Pulmonary artery endothelial cell (primary cell): ENCODE measurements at places on chromosomes 5 and 9. TPM values are rescaled to one million over a fixed set of nuclear protein-coding genes. Genes with fewer than 3 reads are reported as not detected.

GRCh38 chr9:138072897-138073296, 195.3 kb downstream of the CACNA1B start:
- DNase-seq = no peak

The SLC23A1 gene
- total RNA-seq = not detected in 2 replicates

The AHRR gene
- total RNA-seq = 5.4 and 6.8 TPM in 2 replicates

- DNase-seq = no peak
Observed at GRCh38 chr9:91289244-91289643, 72.5 kb downstream of the AUH start.

GRCh38 chr9:124331580-124331979, 73.8 kb downstream of the NEK6 start:
- no peak for DNase-seq

DNA sequence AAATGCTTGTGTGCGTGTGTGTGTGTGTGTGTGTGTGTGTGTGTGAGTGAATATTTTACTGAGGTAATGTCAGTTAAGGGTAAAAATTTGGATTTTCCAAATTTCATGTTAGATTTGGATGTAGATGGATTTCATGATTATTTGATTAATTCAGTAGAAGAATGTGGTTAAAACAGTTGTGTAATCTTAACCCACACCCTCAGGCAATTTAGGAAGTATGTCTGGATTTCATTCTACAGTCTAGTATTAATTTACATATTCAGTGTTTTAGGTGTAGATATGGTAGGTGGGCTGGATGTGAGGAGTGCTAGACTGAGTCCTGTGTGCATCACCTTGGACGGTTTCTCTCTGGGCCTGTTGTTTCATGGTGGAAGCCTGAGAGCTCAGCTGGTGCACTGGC, 99.1 kb upstream of the CKMT2 start:
- DNase-seq = no peak

The CCDC192 gene
- total RNA-seq = not detected in 2 replicates

DNA sequence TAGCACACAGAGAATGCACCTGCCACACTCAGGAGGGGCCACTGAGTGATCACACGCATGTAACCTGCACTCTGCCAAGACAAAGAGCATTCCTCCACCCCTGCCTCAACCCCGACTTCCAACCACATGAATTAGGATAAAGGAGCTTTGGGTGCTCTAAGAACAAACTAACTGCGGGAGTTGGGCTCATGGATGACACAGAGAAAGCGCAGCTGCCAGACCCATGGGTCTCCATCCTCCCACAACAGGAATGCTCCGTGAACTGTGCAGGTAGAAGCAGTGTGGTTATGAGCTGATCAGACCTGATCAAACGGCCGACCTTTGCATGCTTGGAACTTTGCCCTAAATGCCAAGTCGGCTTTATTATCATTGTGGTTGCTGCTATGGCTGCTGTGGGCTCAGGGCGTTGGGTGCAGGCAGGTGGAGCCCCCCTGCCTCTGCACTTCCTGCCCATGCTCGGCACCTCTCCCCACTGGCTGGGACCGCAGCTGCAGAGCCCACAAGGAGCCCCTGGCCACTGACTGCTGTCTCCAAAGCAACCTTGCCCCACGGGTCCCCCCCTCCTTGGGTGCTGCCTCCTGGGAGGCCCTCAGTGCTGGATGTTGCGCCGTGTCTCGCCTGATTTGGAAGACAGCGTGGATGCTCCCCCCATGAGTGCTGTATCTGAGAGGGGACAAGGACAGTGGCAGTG, 2.6 kb upstream of the SLC6A3 start:
- no peak for DNase-seq

GRCh38 chr5:112915831-112916230, 6.2 kb downstream of the REEP5 start:
- no peak for DNase-seq

- no peak for DNase-seq
Observed at GRCh38 chr5:9198394-9198793, 347.5 kb downstream of the SEMA5A start.

DNA sequence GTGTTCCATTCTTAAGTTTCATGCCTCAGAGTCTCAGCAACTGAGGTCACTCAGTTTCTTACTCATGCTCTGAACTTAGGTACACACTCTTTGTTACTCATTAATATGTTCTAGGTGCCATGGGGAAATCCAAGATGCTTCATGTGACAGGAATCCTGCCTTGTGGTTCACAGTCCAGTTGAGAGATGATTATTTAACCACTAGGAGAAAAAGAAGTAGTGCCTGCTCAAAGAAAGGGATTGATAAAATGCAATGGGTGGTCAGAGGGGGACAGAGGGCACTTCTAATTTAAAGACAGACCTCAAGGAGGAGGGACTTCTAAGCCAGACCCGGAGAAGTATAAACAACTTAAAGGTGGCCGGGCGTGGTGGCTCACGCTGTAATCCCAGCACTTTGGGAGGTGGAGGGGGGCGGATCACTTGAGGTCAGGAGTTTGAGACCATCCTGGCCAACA, 69.0 kb downstream of the UGCG start:
- DNase-seq = no peak

DNA sequence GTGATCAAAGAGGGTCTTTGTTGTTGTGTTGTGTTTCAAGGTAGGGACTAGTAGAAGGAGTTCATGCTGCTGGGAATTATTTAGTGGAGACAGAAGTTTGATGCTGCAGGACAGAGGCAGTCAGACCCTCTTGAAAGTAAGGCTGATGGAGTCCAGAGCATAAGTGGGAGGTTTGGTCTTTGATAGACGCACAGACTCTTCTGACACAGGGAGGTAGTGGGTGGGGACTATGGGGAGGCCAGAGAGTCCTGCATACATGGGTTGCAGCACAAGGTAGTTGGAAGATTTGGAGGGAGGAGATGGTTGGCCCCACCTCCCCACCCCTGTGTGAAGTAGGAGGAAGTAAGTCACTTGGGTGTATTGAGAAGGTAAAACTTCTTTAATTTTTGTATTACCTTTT, 2.4 kb upstream of the CCDC112 start:
- DNase-seq = no peak

DNA sequence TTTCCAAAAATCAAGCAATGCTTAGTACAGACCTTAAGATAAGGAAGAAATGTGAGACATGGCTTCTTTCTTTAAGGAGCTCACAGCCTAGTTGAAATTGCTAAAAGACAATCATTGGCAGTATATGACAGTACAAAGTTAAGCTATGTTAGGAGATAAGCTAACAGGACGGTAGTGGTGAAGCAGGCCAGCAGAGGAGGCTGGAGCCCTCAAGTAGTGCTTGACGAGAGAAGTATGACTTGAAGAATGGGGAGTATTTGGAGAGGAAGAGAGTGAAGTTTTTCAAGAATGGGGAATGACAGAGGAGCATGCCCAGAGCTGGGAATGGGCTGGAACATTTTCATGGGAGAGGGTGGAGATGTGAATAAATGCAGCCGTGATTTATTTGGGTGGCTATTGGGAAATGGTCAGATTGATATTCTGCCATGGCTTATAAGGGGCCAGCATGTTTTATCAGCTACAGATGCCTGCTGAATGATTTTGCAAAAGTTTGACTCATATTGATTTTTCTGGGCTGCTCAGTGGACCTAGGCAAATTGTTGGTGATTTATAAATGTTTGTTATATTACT, 43.7 kb downstream of the LURAP1L start:
- no peak for DNase-seq

- no peak for DNase-seq
Observed at GRCh38 chr5:138028971-138029365, 3.9 kb downstream of the FAM13B start.

The ASPN gene
- 0.07 and 0.11 TPM in 2 replicates for total RNA-seq

DNA sequence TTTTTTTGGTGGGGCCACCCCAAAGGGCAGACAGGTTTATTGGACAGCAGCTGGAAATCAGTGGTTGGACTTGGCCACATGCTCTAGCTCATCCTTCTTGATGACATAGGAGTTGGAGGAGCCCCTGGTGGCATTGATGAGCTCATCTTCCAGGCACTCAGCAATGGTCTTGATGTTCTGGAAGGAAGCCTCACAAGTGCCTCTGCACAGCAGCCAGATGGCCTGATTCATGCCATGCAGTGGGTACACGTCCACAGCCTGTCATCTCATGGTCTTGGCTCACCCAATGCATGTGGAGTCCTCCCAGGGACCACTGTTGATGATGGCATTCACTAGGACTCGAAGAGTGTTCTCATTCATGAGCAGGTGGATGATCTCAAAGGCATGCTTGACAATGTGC, 11.3 kb upstream of the RCL1 start:
- DNase-seq = no peak

DNA sequence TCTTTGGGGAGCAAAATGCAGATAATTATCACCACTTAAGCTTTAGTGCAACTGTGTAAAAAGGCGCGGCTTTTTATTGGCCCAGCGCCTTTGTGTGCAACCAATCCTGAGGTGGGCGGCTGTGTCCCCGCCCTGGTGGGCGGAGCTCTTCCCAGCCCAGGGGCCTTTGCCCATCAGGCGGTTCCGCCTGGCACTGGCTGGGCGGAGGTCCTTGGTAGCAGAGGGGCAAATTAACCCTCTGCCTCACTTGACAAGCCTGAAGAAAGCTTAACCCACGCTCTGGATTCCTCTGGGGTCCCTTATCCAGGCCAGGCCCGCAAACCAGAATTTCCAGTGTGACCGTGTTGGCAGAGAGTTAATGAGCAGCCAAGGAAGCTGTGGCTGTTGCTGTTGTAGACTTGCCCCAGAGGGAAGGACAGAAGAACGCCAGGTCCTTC, 12.8 kb upstream of the NIPAL4 start:
- no peak for DNase-seq

DNA sequence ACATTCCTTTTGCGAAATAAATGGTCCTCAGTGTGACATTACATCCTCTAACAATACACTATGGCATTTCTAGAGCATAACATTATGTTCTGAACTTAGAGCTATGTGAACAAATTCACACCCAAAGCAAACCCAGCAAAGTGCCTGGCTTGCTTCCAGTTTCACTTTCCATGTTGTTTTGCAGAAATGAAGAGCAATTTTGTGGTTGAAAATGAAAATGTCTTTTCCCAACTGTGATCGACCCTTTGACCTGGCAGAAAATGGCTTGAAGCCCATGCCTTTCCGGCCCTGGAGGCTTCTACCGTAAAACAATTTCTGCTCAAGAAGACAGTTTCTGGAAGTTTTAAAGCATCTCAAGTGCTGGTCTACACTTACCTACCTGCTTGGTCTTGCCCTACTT, 344.7 kb upstream of the RGMB start:
- DNase-seq = no peak

DNA sequence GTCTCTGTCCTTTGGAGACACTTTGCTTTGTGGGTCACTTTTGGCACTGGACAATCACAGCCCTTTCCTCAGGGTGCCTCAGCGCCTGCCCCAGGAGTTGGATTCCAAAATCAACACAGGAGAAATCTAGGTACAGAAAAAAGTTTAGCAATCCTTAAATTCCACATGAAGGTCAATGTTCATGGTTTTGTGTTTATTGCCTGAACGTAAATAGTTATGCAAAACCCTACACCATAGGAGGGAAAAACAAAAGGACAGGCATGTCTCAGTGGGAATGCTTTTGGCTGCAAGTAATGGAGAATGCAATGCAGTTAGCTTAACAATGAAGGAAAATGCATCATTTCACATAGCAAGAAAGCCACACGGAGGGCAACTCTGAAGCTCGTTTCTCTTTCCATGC, 6.5 kb upstream of the HMCN2 start:
- no peak for DNase-seq

The FAM221B gene
- not detected in 2 replicates for total RNA-seq

GRCh38 chr5:172940268-172941066, 18.8 kb upstream of the RPL26L1 start:
- no peak for DNase-seq
